ENCODE measurements at places on chromosomes 4 and X.

GRCh38 chr4:134780244-134780643 is 578.7 kb upstream of the PABPC4L start:
- DNase-seq: no peak

DNA sequence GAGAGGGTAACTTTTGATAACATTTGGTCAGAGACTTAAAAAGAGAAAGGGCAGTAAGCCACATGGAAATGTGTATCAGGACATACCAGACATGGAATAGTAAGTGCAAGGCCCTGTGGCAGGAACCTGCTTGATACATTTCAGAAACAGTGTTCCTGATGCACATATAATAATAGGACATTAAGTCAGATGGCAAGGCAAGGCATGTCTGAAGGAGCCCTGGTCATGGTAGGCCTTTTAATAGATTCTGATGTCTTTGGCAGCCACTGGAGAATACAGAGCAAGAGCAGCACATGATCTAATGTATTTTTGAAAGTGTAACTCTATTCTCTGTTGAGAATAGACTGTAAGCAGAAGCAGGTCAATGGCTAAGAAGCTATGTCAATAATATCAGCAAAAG is 279.7 kb downstream of the CAMK2D start:
- DNase-seq: no peak

GRCh38 chrX:39163581-39164126 is 362.4 kb downstream of the MID1IP1 start:
- DNase-seq: no peak

DNA sequence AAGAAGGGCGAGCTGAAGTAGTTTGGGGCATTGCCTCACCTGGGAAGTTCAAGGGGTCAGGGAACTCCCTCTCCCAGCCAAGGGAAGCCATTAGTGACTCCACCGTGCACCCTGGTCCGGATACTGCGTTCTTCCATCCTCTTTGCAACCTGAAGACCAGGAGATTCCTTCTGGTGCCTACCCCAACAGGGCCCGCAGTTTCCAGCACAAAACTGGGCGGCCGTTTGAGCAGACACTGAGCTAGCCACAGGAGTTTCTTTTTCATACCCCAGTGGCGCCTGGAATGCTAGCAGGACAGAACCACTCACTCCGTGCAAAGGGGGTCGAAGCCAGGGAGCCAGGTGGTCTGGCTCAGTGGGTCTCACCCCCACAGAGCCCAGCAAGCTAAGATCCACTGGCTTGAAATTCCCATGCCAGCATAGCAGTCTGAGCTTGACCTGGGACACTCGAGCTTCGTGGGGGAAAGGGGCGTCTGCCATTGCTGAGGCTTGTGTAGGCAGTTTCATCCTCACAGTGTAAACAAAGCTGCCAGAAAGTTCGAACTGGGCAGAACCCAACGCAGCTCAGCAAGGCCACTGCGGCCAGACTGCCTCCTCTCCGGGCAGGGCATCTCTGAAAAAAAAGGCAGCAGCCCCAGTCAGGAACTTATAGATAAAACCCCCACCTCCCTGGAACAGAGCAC is 1039.4 kb upstream of the IGFBP7 start:
- no peak for DNase-seq

All from H9 (cell line).